Right ventricle myocardium superior (tissue), 1 donor: ENCODE measurements at places on chromosomes 12 and 14.

DNA sequence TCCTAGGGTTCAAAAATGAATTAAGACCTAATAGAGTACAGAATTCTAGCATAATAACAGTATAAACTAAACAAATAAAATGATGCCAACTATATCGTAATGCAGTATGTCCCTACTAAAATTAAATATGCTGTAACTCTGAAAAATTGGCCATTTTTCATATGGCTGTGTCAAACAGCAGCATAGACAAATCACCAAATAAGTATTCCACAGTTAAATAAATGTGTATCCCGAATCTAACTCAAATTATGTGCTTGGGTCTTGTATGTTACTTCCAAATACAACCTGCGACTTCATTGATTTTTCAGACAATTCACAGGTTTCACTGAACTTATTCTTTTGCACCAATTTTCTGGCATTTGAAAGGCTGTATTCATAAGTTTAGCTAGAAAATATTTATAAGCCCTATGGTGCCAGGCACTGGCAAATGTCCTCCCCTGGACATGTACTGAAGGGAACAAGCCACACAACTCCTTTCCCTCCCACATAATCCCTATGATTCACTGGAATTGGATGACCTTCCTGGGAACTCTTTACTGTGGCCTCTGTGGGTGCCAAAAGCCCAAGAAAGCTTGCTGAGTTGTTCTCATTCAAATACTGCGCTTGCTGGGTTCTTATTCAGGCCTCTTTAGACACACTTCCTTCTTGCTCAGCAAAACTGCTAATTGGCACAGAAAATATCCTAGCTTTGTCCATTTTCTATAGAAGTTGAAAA, 108.8 kb downstream of the KITLG start:
- peak; percentile 24 for DNase-seq

DNA sequence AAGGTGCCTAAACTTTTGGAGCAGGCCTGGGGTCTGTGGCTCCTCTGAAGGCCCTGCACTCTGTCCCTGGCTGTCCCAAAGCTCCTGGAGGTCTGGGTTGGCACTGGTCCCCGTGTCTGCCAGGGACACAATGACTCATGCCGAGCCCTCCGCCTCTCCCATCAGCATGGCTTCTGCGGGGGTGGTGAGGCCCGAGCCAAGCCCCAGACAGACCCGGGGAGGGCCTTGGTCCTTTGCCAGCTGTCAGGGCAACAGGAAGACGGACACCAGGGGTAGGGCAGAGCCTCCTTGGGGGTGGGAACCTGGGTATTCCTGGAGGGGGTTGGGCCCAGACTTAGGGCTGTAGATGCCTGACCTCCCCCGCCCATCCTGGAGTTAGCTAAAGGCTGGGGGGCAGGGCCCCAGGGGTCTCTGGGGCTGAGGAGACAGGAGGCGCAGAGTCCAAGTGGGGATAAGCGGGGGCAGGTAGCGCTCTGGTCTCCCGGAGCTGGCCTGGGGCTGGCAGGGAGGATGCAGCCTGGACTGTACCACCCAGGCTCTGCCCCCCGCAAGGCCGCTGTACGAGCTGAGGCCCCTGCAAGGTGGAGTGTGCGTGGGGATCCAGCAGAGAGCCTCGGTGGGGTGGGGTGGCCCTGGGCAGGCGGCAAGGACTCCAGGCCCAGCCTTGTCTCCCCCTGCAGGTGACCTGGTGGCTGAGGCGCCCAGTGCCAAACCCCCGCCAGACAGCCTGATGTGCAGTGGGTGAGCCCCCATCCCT, 16.4 kb upstream of the PUS1 start:
- peak; percentile 94 for DNase-seq

GRCh38 chr12:18446061-18446644, 184.8 kb downstream of the PIK3C2G start:
- DNase-seq = no peak

DNA sequence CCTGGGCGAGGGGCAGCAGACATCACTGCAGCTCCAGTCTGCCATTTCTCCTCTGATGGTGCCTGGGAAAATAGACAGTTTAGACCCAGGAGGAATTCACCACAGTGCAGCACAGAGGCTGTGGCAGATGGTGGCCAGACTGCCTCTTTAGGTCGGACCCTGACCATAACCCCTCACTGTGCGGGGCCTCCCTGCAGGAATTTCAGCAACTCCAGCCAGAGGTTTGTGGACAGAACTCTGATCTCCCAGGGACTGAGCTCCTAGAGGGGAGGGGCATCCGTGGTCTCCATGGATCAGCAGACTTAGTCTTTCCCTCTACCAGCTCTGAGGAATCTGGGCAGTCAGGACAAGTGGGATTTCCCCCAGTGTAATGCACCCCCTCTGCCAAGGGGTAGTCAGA, 106.5 kb downstream of the ZC3H14 start:
- no peak for DNase-seq

- DNase-seq = no peak
Observed at GRCh38 chr12:103279444-103279843, 216.3 kb downstream of the C12orf42 start.
